ENCODE measurements at places on chromosomes 11 and 22.

DNA sequence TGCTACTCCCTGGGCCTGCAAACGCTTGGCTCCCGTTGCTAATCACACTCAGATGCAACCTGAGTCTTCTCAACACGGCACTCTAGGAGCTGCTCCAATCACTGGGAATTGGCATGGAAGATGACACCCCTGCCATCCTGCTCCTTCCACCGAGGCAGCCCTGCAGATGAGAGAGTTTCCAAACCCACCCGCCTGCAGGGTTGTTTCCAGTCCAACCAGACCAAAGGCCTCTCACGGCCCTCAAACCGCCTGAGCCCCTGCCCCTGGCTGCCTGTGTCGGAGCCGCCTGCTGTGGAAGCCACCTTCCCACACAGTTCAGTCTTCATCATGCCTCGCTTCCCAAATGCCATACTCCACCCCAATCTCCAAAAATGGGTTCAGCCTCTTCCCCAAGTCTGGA lies 36.8 kb upstream of the TP53I11 start:
- DNase-seq = no peak

DNA sequence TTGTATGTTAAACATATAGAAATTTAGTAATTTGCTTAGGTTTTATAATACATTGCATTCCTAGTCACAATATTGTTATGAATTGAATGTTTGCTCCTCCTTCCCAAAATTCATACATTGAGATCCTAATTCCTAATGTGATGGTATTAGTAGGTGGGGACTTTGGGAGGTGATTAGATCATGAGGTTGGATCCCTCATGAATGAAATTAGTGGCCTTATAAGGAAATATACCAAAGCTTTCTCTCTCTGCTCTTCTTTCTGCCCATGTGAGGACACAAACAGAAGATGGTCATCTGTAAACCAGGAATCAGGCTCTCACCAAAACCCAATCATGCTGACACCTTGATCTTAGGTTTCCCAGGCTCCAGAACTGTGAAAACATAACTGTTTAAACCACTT lies 41.3 kb upstream of the POU2AF2 start:
- DNase-seq = no peak

DNA sequence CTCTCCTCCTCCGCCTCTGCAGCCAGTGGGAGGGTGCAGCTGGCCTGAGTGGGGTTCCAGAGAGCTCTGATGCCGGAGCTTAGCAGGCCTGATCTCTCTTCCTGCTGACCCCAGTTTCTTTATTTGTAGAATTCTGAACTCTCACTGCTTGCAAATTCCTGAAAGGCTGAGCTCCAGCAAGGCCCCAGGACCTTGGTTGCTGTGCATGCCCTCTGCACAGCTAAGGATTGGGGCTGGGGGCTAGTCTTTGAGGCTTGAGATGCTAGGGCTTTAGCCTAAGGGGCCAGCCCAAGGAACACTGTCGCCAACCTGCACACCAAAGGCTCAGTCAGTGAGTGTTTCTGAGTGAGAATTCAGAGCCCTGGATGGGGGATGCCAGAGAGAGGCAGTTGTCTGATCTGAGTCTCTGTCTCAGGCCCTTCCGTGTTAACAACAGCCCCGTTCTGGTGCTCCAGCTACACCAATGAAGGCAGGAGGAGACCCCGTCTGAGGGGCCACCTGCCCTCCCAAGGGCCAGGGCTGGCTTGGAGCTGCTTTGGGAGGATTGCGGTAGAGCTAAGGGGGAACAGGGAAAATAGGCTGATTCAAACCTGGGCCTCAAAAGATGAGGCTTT lies 106.0 kb upstream of the LMO1 start:
- no peak for DNase-seq

DNA sequence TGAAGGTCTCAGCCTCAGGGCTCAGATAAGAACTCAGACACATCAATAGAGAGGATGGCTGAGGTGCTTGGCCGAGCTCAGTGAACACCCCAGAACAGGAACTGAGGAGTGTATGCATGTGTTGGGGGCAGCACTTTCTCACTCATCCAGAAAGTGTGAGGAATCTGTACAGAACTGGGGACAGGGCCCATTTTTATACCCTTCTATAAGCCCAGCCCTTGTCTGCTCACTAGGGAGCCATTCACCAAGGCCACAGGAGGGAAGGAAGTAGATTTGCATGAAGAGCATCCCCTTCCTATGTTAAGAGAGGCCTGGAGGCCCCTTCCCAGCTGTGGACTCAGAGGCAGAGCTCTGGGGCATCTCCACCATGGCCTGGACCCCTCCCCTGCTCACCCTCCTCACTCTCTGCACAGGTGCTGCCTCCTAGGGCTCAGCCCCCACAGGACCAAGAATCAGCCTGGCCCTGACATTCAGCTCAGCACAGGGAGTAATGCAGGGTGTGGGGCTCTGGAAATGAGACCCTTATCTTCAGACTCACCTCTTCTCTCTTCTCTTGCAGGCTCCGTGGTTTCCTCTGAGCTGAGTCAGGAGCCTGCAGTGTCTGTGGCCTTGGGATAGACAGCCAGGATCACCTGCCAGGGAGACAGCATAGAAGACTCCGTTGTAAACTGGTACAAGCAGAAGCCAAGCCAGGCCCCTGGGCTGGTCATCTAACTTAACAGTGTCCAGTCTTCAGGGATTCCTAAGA lies 39.9 kb upstream of the GGTLC2 start:
- no peak for DNase-seq

DNA sequence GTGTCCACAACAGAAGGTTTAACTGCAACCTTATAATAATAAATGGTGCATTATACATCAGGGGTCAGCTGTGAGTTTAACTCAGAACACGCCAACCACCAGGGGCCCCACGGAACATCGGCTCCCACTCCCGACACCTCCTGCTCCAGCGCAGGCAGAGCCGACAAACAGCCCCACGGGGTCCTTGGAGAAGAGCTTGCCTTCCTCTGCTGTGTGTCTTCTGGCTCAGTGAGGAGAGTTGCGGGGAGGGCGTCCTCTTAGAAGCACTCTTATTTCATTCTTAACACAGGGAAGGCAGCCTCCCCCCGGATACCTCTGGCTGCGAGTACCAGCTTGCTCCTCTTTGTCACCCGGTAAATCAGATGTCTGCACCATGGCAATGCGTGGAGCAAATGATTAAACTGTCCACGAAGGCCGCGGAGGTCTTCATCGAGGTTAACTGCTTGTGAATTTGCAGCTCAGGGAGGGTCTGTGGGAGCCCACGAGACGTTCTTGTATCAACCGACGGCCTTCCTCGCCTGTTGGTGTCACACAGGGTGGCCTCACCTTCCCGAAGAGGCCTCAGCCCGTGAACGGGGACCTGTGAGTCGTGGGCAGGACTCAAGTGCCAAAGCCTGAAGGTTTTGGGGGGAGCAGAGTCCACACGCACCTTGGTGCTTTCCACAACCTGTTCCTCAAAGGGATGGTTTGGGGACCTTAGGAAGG lies 464.0 kb downstream of the BRD1 start:
- no peak for DNase-seq

- no peak for DNase-seq
Measured at GRCh38 chr11:86699040-86699791, 26.8 kb upstream of the ME3 start.

DNA sequence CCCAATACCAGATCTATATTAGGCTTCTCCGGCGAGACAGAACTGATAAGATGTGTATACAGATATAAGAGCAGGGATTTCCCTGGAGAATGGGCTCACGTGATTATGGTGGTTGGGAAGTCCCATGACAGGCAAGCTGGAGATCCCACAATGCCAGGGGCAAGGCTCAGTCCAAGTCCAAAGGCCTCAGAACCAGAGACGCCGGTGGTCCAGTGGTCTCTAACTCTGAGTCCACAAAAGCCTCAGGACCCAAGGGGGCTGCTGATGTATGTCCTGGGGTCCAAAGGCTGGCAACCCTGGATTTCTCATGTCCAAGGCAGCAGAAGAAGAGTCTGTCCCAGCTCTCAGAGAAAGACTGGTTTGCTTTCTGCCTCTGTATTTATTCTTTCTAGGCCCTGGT lies 15.8 kb upstream of the OSBPL5 start:
- DNase-seq = no peak

- no peak for DNase-seq
Measured at GRCh38 chr11:3879967-3880542, 24.6 kb downstream of the STIM1 start.

DNA sequence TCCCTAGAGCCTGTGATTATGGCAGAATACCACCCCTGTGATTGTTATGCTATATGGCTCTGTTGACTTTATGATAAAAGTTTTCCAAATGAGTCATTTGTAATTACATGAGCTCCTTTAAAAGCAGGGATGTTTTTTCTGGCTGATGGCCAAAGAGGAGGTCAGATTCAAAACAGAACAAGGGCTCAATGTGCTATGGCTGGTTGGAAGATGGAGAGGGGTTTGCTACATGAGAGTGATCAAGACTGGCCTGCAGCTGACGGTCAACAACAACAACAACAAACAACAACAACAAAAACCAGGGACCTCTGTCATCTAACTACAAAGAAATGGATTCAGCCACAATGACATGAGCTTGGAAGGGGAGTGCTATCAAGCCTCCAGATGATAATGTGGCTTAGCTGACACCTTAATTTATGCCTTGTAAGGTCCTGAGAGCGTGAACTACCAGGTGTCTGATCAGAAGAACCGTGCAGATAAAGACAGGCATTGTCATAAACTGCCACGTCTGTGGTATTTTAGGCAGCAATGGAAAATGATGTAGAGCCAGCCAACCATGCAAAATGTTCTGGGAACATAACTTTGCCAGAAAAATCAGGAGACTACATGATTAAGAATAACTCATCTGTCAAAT lies 47.2 kb downstream of the PIWIL3 start:
- DNase-seq = no peak

- DNase-seq = no peak
Measured at GRCh38 chr11:48116437-48117228, 100.0 kb upstream of the OR4B1 start.

Data from activated T-cell treated with anti-CD3 and anti-CD28 coated beads, Interleukin-2, amount 50 U/mL, for 48 hours (primary cell).